Stimulated activated CD8-positive, alpha-beta memory T cell treated with anti-CD3 and anti-CD28 coated beads, Interleukin-7, amount 100 ng/mL, for 48 hours (primary cell): ENCODE measurements at places on chromosomes 13 and 19.

GRCh38 chr13:98780451-98780850 lies 28.0 kb upstream of the SLC15A1 start:
- no peak for DNase-seq

- no peak for DNase-seq
Observed at GRCh38 chr19:43895727-43896308, 39.3 kb downstream of the ZNF45 start.

GRCh38 chr13:31835932-31836331 lies 96.6 kb downstream of the RXFP2 start:
- DNase-seq = no peak

DNA sequence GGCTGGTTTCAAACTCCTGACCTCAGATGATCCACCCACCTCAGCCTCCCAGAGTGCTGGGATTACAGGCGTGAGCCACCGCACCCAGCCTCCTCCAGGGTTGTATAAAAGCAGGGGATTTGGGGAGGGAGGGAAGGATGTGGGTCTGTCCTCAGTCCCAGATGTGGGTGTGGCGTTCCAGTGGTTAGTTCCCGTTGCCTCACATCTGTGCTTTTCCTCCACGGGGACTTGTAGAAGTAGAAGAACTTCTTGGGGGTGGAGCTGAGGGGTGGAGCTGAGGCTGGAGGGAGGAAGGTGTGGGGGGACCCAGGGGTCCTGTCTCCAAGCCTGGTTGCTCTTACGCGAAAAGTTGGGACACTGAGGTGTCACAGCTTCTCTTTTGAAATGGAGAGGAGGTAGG lies 514 bp upstream of the MCEMP1 start:
- DNase-seq = no peak

- no peak for DNase-seq
Observed at GRCh38 chr13:100620792-100621191, 32.2 kb upstream of the GGACT start.

- DNase-seq = no peak
Observed at GRCh38 chr13:113357529-113357928, 6.4 kb downstream of the GRTP1 start.

DNA sequence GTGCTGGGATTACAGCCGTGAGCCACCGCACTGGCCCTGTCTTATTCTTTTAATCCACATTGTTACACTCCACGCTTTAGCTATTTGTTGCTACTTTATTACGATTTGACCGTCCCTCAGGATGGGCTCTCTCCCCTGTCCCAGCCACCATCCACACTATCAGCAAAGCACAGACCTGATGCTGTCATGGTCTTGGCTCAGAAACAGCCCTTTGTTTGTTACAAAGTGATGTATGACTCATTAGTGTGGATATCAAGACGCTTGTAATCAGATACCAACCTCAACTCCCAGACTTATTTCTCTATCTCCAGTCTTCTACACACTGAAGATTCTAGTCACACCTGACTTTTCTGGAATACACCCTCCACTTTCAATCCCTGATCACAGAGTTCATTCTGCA lies 84.6 kb upstream of the FREM2 start:
- no peak for DNase-seq

DNA sequence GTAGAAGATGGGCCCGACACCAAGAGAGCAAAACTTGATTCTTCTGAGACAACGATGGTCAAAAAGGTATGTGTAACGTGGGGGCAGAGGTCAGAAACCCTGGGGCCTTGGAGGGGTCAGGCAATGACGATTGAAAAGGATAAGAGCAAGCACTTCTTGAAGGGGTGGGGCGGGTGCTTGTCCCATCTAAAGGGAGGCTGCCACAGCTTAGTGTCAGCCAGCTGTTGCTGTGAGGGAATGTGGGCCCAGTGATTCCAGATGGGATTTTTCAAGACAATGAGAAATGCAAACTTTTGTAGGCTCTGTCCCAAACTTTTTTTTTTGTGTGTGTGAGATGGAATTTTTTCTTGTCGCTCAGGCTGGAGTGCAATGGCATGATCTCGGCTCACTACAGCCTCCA lies 24.5 kb downstream of the SAE1 start:
- no peak for DNase-seq

- DNase-seq = no peak
Observed at GRCh38 chr13:77333594-77333993, 6.7 kb upstream of the MYCBP2 start.

GRCh38 chr13:51002736-51003135 lies 93.1 kb downstream of the RNASEH2B start:
- no peak for DNase-seq

GRCh38 chr19:4650159-4650558 lies 10.8 kb downstream of the TNFAIP8L1 start:
- DNase-seq = no peak

- no peak for DNase-seq
Observed at GRCh38 chr19:11612816-11613511, 15.7 kb downstream of the ZNF627 start.

DNA sequence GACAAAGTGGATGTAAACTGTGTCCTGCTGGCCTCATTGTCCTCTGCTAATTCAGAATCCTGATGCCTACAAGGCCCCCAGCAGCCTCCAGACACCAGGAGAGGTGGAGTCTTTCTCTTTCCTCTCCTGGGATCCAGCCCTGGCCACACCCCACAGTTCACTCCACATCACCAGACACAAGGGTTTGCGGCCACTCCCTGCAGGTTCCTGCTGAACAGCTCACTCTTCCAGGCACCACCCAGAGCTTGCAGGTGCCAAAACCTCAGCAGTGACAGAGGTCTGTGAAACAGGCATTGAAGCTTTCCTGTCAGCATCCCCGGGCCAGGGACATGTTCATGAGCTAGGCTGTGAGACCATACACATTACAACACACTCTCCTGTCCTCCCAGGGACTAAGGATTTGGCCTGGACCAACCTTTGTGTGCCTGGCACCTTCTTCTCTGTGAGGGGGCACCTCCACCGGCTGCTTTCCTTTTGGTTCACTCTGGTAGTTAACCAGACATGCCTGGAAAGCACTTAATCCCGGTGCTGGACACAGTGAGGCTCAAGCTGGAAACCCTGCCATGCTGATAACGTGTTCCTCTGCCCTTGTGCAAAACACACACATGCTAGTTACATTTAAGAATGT lies 11.1 kb upstream of the ATP12A start:
- DNase-seq = no peak

- no peak for DNase-seq
Observed at GRCh38 chr13:24802074-24802473, 38.1 kb downstream of the RNF17 start.

DNA sequence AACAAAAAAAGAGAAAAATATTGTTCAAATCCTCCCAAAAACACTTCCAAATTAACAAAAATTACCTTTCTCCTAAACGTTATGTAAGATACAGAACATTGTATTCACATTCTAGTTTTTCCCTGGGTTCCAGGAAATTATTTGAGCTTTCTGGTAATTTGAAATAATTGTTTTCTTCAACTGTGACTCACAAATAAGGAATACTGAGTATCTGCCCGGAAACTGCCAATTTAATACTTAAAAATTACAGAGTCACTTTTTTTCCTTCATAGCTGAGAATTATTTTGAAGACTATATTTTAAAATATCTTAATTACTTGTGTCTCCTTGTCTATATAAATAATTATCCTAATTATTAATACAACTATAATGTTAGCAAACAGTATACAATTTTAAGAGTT lies 709.0 kb upstream of the ARGLU1 start:
- no peak for DNase-seq

DNA sequence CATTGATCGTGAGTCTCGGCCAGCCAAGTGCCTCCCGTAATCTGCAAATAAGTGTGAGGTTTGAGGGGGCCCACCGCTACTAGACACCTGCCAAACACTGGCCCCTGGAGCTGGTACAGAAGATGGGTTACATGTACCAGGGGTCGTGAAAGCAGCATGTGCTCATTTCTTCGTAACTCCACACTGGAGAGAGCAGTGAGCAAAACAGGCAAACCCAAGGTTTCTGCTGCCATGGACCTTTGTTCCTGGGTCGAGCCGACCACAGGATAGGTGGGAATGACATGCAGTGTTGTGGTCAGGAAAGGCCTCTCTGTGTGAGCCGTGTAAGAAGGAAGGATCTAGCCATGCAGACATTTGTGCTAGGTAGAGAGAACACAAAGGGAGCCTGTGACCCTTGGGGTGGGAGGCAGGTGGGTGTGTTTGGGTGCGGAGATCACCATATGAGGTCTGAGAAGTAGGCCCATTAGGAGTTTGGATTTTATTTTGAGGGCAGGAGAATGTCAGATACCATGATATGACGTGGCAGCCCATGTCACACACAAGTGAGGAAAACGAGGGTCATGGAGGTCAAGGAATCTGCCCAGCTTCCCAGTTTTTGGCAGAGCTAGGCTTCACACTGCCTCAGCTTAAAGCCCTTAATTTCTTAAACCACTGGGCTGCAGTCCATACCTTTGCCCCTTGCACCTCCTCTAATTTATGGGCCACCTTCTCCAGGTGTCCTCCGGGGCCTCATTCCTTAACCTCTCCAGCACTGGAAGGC lies 919 bp downstream of the GTF3A start:
- DNase-seq = no peak

GRCh38 chr13:88806438-88806837 lies 1135.3 kb downstream of the SLITRK5 start:
- no peak for DNase-seq

DNA sequence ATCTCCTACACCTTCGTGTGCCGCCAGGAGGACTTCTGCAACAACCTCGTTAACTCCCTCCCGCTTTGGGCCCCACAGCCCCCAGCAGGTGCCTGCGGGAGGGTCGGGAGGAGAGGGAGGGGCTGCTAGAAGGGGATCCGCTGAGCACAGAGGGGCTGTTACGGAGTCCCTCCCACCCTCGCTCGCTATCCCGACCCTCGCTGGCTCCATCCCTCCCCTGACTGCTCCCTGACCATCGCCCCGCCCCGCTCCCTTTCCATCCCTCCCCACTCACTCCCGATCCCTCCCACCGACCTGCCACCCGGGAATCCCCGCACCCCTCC lies 780 bp downstream of the CD177 start:
- DNase-seq = no peak

DNA sequence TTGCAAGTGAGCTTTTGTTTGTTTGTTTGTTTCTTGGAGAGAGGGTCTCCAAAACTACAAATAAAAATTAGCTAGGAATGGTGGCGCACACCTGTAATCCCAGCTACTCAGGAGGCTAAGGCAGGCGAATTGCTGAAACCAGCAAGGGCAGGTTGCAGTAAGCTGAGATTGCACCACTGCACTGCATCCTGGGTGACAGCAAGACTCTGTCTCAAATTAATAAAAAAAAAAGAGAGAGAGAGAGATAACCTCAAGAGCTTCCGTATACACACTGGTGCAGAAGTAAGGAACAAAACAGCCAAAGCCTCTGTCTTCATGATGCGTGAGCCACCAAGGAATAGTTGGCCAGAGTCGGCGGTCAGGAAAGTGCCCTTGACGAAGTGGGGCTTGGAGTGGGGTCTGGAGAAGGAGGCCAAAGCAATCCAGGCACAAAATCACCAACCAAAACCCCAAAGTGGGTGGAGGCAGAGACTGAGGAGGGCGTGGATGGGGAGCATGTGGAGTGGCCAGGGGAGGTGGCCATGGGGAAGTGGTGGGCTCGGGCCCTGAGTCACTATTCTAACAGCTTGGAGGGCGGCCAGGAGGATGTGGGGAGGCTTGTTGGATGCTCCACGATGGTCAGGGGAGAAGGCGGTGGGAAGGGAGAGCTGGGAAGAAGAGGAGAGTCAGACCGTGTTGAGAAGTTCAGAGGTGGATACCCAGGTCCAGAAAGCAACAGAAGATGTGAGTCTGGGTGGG lies 21.2 kb upstream of the TOMM40 start:
- no peak for DNase-seq

- no peak for DNase-seq
Observed at GRCh38 chr13:113528813-113529180, 38.3 kb upstream of the DCUN1D2 start.

GRCh38 chr13:30319655-30320054 lies 12.3 kb upstream of the KATNAL1 start:
- no peak for DNase-seq

- DNase-seq = no peak
Observed at GRCh38 chr13:38180126-38180525, 169.5 kb upstream of the UFM1 start.

DNA sequence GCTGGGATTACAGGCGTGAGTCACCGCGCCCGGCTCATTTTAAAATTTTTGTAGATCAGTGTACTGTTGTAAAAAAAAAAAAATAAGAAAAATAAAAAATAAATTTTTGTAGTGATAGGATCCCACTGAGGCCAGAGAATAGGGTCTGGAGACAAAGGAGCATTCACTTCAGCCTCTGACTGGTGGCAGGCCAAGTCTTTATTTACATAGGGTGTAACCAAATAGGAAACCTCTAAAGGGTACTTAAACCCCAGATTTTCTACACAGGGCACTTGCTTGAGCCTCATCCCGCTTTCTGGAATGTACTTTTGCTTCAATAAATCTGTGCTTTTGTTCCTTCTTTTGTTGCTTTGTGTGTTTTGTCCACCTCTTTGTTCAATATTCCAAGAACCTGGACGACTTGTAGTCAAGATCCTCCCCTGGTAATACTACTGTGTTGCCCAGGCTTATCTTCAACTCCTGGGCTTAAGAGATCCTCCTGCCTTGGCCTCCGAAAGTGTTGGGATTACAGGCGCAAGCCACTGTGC lies 2.1 kb upstream of the PDCD2L start:
- DNase-seq = no peak

DNA sequence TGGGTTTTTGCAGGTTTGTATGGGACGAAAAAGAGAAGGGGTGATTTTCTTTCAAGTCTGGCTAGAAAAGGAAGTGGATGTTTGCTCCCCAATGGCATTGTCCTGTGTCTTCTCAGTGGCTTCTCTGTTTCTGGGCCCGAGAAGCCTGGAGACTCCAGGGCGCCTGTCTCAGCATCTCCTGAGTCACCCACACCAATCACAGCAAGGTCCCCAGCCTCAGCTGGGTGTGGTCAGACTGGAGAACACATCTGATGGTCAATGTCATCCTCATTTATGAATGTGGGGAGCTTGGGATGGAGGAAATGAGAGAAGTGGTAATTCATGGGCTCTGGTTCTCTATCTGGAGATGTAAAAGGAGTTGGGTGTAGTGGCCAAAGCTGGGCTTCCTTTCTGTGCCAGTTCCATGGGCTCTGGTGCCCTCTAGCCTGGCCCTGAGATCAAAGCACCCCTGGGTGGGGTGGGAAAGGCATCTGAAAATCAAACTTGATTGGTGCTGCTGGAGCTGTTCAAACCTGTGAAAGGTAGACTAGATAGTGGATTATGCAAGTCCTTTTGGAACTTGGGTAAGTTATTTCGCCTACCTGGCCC lies 13.4 kb downstream of the RASL11A start:
- DNase-seq = no peak

- DNase-seq = no peak
Observed at GRCh38 chr13:36026531-36026930, 104.7 kb downstream of the DCLK1 start.
